ENCODE measurements at places on chromosomes 6 and 20.

GRCh38 chr6:2503816-2504494, 246.8 kb downstream of the MYLK4 start:
- DNase-seq = no peak

GRCh38 chr6:149852881-149853280, 11.3 kb downstream of the LRP11 start:
- DNase-seq = no peak

GRCh38 chr6:169858293-169858934, 107.0 kb downstream of the ERMARD start:
- DNase-seq = no peak

DNA sequence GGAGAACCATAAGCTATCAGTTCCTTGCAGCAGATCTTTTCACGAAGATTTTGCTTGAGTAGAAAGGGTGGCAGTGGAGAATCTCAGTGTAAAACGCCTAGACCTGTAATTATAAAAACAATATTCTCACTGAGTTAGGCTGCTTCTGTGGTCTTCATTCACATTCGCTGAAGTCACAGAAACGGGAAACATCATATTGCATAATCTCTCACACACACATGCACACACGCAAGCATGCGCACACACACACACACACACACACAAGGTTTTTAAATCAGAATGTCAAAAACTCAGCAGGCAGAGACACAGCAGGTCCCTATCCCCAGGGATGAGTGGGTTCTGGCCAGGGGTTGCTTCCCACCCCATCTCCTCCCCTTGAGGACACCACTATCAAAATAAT, 175.5 kb downstream of the ATXN1 start:
- no peak for DNase-seq

DNA sequence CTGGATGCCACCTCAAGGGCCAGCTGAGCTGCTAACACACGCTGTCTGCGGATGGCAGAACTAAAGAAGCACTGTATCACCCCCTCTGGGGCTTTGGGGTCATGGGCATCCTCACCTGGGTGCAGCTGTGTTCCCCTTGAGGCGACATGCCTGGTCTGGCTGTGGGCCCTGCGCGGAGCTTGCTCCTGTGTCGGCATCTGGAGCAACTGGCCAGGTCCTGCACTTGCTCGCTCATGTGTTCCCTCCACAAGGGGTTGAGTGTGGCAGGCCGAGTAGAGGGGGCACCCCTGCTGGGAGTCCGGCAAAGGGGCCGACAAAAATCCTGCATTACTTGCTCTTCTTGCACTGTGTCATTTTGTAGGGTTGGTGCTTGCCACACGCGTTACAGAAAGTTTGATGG, 189.0 kb downstream of the CDKAL1 start:
- no peak for DNase-seq

DNA sequence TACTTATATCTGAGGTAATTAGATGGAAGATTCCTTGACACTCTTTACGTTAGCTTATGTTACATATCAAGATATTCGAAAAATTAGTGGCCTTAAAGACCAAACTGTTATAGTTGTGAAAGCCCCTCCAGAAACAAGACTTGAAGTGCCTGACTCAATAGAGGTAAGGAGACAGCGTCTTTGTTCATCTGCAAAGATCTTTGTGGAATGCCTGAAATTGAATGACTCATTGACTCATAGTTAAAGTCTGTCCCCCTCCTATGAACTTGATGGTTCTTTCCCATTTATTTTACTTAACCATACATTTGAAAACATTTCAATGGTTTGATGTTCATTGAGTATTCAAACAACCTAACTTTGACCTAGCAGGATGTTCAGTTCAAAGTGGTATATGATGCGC, 47.6 kb upstream of the CDKAL1 start:
- no peak for DNase-seq

GRCh38 chr6:89311853-89312531, 3.1 kb downstream of the GABRR2 start:
- no peak for DNase-seq

- DNase-seq = no peak
These were observed 17.0 kb upstream of the DDO start for GRCh38 chr6:110432285-110432900.

DNA sequence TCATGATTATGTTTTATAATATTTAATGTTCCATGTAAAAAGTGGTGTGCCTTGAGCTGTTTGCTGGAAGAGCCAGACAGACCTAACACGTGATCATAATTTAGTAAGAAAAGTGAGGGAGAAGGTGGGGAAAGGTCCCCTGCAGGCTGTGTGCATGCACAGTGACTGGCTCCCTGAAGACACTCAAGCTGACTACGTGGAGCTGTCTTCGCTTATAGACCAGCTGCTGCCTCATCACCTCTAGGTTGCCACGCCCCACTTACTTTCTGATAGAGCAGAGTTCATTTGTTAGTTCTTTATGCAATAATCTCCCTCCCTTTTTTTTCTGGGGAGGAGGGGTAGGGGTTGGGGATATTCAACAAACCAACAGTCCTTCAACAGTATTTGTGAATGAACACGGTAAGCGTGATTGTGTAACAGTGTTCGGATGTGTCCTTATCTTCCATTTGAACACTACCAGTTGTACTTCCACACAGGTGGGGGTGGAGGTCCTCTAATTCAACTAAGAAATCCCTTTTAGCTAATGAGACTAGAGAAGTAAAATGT, 157.3 kb downstream of the BACH2 start:
- DNase-seq = no peak

GRCh38 chr6:133241086-133241900, at the start of gene EYA4:
Gene EYA4, plus strand, starts transcription at chr6:133241357. Its CDS starts 33,424 bp downstream, at chr6:133274781.
- peak; percentile 7 for DNase-seq

DNA sequence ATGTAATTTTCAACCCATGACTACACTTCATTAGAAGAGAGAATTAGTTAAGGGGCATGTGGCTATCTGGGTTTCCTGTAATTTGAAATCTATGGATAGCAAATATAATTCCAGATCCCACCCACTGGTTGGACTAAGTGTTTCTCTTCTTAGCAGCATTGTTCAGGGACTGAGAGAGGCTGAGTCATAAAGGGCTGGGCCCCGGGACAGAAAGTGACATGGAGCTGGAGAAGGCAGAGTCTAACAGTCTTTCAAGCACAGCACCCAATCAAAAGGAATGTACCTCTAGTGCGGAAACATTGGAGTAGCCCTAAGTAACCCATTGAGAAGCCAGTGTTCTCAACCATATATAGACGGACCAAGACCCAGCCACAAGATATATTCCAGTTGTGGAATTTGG, 363.9 kb downstream of the DHX35 start:
- DNase-seq = no peak

DNA sequence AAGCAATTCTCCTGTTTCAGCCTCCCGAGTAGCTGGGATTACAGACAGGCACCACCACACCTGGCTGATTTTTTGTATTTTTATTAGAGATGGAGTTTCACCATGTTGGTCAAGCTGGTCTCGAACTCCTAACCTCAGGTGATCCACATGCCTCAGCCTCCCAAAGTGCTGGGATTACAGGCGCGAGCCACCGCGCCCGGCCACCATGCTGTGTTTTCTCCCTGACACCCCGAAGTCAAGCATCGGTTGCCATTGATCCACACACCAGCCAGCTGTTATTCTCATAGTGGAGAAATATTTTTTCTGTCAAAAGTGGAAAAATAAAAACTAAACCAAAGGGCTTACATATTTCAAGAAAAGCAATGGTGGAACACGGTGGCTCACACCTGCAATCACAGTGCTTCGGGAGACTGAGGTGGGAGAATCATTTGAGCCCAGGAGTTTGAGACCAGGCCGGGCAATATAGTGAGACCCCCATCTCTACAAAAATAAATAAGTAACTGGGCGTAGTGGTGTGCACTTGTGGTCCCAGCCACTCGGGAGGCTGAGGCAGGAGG, 157.4 kb downstream of the ZMYND8 start:
- DNase-seq = no peak

GRCh38 chr6:157278171-157278570, 45.1 kb downstream of the TMEM242 start:
- no peak for DNase-seq

DNA sequence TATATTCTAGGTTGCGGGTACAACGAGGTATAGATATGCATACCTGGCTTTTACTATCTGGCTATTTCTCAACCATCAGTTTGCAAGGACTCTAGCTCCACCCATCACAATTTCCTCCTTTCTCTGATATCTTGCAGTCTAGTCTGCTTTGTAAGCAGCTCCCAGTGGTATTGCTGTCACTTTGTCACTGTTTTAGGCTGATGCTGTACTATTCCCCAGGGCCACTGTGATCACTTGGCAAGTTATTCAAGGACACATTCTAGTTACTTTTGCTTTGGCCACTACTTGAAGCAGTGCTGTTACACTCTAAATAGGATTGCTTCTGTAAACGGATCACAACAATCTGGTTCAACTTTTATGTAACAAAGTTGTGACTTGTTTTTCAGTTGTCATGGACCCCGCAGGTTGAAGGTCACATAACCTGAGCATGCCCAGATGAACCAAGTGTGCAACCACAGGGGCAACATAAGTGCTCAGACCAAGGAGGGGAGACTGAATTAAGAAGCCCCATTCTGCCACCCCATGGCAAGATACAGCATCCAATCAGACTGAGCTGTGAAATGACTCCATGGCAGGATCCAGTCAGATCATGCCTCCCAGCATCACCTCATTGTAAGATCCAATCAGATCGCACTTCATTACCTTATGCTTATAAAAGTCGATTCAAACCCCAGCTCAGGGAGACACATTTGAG, 588.4 kb upstream of the CITED2 start:
- DNase-seq = no peak

- DNase-seq = no peak
These were observed 563.0 kb upstream of the AGPAT4 start for GRCh38 chr6:161836643-161837448.

DNA sequence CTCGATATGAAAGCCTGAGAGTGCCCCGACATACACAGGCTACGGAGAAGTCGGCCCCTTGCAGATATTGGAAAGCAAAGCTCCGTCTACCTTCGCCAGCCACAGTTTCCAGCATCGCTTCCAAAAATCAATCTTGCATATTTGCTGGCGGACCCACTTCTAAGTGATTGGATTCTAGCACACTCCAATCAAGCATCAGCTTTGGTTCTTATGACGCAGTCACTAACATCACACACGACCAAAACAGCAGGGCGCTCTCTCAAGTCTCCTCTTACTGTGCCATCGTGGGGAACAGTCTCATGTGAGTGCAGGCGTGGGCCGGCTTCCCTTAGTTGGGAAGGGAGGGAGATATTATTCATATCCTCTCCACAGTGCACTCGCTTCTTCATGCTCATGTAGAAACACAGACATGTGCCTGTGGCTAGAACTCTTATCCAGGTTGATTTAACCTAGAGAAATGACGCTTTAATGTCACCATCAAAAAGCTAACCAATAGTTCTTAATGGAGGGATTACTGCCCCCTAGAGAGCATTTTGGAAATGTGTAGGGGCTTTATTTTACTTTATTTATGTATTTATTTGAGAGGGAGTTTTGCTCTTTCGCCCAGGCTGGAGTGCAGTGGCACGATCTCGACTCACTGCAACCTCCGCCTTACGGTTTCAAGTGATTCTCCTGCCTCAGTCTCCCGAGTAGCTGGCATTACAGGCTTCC, 229.8 kb downstream of the SOD2 start:
- no peak for DNase-seq

- no peak for DNase-seq
These were observed 50.8 kb downstream of the BCAS4 start for GRCh38 chr20:50845566-50846215.

DNA sequence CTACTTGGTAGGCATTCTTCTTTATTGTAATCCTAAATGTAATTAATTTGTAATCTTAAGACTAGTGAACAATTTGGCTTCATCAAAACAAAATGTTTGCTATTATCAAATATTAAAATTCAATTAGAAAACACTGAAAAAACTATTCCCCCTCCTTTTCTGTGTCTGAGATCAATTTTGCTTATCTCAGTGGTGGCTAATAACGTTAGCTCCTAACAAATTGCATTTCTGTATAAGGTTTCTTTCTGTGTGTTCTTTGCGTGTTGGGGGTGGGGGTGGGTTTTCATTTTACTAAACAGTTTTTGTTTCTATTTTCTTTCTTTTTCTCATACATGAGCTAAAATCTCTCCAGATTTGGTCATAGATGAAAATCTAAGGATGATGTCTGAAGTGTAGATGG, 54.0 kb upstream of the EYA4 start:
- no peak for DNase-seq

DNA sequence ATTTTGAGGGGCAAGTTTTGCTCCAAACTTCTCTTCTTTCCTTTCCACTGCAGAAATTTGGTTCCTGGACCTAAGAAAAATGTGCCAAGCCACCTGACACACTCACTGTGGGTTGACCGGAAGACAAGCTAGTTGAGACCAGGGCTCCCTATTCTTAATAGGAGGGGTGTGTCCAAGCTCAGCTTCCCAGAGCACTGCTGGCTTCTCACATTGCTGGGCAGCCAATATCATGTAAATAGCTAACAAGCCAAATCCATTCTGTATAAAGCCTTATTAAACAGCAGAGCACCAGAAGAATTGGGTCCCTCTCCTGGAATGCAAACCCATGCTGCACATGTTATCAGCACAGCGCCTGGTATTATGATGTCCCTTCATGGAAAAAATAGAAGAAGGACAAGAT, 17.0 kb upstream of the SAMD3 start:
- DNase-seq = no peak

- no peak for DNase-seq
These were observed 89.4 kb downstream of the PDE10A start for GRCh38 chr6:165573671-165574070.

DNA sequence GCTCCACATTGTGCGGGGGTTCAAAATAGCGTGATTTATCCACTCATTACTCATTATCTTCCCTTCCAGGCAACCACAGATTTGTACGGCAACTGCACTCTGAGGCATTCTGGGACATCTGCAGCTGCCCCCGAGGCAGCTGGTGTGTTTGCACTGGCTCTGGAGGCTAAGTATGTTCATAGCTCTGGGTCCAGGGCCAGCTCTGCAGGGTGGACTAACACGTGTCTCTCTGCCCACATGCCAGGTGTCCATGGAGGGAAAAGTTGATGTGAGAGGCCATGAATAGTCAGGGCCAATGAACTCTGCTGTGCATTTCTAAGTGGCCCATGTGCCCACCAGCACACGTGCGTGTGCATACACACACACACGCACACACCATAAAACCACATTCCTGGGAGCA, 74.9 kb downstream of the BFSP1 start:
- no peak for DNase-seq

DNA sequence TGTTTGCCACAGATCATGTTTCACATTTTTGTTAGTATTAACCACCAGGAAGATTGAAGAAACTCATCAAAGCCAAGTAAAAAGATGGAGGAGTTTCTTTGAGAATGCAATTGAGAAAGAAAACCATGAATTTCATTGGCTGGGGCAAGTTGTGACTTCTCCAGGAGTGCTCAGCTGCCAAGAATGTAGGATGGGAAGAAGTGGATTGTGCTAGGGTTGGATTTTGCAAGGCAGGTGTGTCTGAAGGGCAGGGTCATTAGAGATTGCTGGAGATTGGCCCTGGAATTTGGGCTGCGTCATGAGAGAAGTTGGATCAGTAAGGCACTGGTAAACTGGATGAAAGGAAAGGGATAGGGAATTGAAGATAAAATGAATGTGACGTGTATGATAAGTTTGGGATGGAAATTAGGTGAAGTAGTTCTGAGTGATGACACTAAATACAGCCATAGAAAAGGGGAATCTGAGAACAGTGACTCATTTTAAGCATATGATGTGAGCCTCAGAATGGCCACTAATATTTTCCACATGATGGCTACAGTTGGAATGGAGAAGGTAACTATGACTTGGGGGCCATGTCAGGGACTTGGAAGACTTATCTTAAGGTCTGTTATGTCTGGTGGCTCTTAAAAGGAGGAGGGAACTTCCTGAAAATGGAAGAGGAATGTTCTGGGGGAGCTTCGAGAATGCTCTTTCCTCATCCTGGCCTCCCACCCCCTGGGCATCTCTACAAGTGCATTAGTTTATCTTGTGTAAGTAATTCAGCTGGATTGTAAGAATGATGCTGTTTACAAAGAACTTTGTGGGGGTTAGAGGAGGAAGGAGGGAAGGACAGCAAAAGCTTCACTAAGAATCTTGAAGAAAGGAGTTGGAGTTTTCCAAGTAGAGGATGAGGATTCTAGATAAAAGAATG, 27.8 kb upstream of the ERVFRD-1 start:
- DNase-seq = no peak

All from GM10248 (cell line).